ENCODE measurements at places on chromosomes 5 and 9. TPM values are rescaled to one million over a fixed set of nuclear protein-coding genes. Genes with fewer than 3 reads are reported as not detected.

GTF3C5 gene
- 79.6 TPM for total RNA-seq

SLC6A18 gene
- not detected for total RNA-seq

IFNA13 gene
- total RNA-seq: not detected

STC2 gene
- total RNA-seq: 42.2 TPM

PAIP1 gene
- total RNA-seq: 191 TPM

DNA sequence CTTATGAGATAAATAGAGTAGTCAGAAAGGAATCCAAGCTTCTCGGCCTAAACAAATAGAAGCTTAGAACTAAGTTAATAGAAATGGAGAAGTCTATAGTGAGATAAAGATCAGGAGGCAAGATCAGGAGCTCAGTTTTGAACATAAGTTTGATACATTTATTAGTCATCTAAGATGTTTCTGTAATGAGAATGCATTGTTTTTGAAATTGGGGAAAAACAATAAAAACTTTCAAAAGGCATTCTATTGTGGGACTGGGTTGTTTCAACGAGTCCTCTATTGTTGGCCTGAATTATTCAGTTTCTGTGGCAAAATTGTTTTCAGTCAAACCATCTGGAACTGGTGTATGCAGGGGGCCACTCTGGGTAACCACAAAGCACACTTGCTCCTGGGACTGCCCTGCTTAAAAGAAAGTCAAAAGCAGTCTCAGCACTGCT lies 181.0 kb upstream of the CLINT1 start:
- no peaks in the 10 kb centered on the region for H3K27me3 ChIP-seq
- H3K36me3 ChIP-seq: no peaks in the 10 kb centered on the region
- no peaks in the 10 kb centered on the region for H3K4me1 ChIP-seq
- DNase-seq: no peak
- H3K27ac ChIP-seq: no peak overlapping the region

GRCh38 chr9:127182901-127183746 lies 60.7 kb upstream of the ANGPTL2 start:
- no peaks in the 10 kb centered on the region for H3K27me3 ChIP-seq
- H3K36me3 ChIP-seq: no peaks in the 10 kb centered on the region

- H3K36me3 ChIP-seq: no peaks in the 10 kb centered on the region
- H3K27ac ChIP-seq: no peak overlapping the region
- no peaks in the 10 kb centered on the region for H3K27me3 ChIP-seq
- DNase-seq: no peak
Observed at GRCh38 chr5:77973253-77973609, 197.1 kb upstream of the TBCA start.

GRCh38 chr5:173281910-173282309 lies 46.3 kb downstream of the STC2 start:
- DNase-seq: no peak
- H3K27ac ChIP-seq: no peak overlapping the region
- no peaks in the 10 kb centered on the region for H3K36me3 ChIP-seq
- H3K4me3 ChIP-seq: no peak overlapping the region
- 0 out of 2 replicates have a peak, but pooled peaks cover 9% of the 10 kb centered on the region for H3K27me3 ChIP-seq

DNA sequence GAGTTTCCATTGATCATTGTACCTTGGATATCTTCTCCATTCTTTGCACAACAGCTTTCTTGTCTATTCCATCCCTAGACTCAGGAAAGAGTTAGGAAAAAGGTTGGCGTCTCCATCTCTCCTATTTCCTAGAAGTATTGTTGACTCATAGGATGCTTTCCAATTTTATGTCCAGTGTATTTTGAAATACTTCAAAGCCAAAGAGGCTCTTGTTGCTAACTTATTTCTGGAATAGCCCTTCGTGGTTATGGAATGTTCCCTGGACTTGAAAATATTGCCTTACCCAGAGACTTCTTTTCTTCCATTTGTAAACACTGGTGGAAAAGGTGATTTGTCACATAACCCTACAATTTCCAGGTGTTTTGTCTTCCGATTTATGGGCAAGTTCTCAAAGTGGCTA lies 402.3 kb upstream of the ZNF608 start:
- no peak overlapping the region for H3K27ac ChIP-seq
- H3K4me1 ChIP-seq: no peaks in the 10 kb centered on the region
- DNase-seq: no peak
- no peaks in the 10 kb centered on the region for H3K36me3 ChIP-seq
- no peak overlapping the region for H3K4me3 ChIP-seq

DNA sequence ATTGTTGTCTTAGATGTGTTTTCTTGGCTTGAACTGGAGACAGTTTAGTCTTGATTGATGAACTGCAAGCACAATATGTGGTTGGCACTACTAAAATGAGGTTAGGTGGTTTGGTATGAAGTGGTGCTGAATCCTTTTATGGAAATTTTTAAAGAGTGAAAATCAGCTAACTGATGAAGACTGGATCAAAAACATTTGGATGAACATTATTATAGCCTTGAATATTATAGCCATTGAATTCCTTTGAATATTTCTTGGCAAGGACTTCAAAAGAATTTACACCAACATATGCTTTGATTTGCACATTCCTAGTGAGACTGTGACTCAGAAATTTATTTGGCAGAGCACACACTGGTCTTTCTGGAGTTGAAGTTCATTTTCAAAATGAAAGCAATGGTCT lies 318.3 kb downstream of the CHSY3 start:
- no peaks in the 10 kb centered on the region for H3K27me3 ChIP-seq
- DNase-seq: no peak
- no peak overlapping the region for H3K27ac ChIP-seq
- no peaks in the 10 kb centered on the region for H3K36me3 ChIP-seq
- H3K4me1 ChIP-seq: no peaks in the 10 kb centered on the region

- peaks cover 35% of the 10 kb centered on the region for H3K4me1 ChIP-seq
- peak; percentile 85 for DNase-seq
- peak overlapping the region; percentile 74 for H3K4me3 ChIP-seq
Observed at GRCh38 chr5:140041492-140042392, 1.4 kb downstream of the NRG2 start.

DNA sequence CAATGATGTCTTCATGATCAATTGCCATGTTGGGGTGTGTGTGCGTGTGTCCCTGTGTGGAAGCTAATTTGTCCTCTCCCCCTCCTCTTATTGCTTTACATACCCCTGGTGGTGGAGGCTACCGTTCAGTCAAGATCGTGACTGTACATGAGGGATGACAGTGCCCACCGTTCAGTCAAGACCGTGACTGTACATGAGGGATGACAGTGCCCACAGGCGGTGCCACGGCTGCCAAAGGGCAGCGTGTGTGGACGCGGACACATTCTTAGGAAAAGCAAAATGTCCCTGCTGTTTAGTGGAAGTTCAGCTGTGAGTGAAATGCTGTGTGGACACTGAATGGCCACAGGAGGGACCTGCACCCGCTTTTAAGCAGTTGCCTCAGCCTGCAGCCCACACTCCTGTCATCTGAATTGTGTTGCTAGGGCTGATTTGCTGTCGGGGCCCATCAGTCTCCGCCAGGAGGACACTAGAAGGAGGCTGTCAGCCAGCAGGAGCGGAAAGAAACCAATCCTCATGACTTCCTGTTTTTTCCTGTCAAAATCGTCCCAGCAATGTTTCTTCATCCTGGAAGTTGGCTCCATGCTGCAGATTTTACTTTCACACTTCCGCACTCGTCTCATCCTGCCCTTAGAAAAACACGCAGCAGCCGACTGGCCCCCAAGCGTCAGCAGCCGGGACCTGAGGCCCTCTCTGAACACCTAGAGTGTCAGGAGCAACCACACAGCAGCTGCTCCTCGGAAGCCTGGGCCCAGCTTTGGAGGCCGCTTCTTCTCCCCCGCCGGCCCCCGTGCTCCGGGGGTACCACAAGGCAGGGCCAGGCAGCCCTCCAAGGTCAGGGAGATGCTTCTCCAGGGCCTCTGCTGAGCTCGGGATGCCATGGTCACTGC lies 9.1 kb downstream of the OR2V1 start:
- DNase-seq: no peak
- peaks cover 22% of the 10 kb centered on the region for H3K4me1 ChIP-seq
- H3K27ac ChIP-seq: no peak overlapping the region
- H3K36me3 ChIP-seq: no peaks in the 10 kb centered on the region
- no peaks in the 10 kb centered on the region for H3K27me3 ChIP-seq

DNA sequence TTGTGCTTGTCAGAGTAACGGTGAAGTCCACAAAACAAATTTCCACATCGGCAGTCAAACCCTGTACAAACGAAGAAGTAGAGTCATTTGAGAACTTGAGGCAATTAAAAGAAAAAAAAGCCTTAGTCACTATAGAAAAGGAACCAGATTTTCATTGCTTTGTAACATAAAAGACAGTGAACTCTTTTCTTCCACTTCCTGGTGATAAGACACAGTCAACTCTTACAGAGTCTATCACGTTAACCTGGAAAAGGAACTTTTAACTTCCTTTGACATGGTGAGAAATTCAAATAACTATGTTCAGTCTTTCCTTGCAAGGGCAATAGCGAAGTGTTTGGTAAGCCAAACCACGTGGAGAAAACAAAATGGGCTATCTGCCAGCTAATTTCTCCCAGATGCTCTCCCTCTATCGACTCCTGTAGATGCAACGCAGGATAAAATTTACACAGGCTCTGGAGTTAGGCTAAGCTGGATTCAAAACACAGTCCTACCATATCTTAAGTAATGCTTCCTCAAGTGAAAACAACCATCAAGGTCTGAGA lies 8.9 kb downstream of the ZFAND5 start:
- no peak for DNase-seq
- H3K4me1 ChIP-seq: peaks cover 49% of the 10 kb centered on the region
- no peaks in the 10 kb centered on the region for H3K27me3 ChIP-seq
- no peak overlapping the region for H3K4me3 ChIP-seq
- no peak overlapping the region for H3K27ac ChIP-seq

DNA sequence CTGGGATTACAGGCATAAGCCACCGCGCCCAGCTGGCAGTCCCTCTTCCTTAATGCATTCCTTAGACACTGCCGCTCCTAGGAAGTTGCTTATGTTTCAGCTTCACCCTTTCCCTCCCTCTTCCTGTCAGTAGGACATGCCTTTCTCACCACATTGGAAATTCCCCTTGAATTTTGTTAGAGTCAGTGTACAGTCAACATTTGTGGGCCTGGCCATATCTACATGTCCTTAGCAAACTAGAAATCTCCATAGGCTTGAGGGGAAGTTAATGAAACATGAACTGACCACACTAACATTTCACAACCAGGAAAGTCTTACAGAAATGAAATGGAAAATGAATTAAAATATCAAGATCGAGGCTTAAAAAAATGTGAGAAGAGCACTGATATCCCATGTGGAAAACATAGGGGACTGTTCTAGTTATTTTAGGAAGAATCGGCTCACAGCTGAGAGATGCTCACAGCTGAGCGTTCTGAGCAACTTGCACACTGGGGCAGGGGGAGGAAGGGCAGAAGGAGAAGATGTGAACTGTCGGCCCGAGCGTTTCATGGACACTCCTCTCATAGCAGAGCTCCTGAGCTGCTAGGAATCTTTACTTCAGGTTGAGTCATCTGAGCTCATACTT lies 21.1 kb upstream of the LVRN start:
- peak; percentile 11 for DNase-seq
- no peak overlapping the region for H3K27ac ChIP-seq
- H3K4me3 ChIP-seq: no peak overlapping the region
- H3K4me1 ChIP-seq: no peaks in the 10 kb centered on the region
- H3K36me3 ChIP-seq: no peaks in the 10 kb centered on the region
- no peaks in the 10 kb centered on the region for H3K27me3 ChIP-seq

- no peaks in the 10 kb centered on the region for H3K27me3 ChIP-seq
- H3K4me3 ChIP-seq: no peak overlapping the region
- DNase-seq: no peak
- no peaks in the 10 kb centered on the region for H3K4me1 ChIP-seq
- no peak overlapping the region for H3K27ac ChIP-seq
- no peaks in the 10 kb centered on the region for H3K36me3 ChIP-seq
Observed at GRCh38 chr5:131068893-131069643, 96.0 kb downstream of the HINT1 start.

DNA sequence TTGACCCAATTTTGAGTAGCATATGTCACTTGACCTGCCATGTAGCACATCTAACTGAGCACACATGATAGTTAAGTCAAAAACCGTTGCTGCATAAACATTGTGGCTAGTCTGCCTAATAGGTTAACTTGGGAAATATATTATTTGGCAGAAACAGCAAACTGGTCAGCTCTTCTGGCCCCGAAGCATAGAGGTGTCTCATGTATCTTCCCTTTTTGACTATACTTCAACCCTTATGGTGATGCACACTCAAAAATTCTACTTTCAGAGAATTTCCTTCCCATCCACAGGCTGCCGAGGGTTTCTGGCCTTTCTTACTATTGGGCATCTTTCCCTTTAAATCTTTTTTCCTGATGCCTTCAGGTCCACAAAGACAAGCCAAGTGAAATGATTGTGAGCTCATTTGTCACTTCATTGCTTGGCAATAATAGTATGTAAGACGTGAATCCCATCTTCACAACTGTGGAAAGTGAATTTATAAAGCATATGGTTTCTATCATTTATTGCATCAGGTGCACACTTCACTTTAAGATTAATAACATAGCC lies 41.2 kb downstream of the MOCS2 start:
- peaks cover 56% of the 10 kb centered on the region for H3K36me3 ChIP-seq
- H3K4me1 ChIP-seq: no peaks in the 10 kb centered on the region
- H3K27me3 ChIP-seq: no peaks in the 10 kb centered on the region
- H3K4me3 ChIP-seq: no peak overlapping the region
- no peak overlapping the region for H3K27ac ChIP-seq

- no peaks in the 10 kb centered on the region for H3K36me3 ChIP-seq
- H3K4me1 ChIP-seq: 0 out of 2 replicates have a peak, but pooled peaks cover 2% of the 10 kb centered on the region
- DNase-seq: no peak
- no peak overlapping the region for H3K27ac ChIP-seq
- H3K27me3 ChIP-seq: no peaks in the 10 kb centered on the region
Observed at GRCh38 chr9:90778746-90779145, 22.9 kb upstream of the SYK start.

- DNase-seq: no peak
- no peak overlapping the region for H3K27ac ChIP-seq
- no peak overlapping the region for H3K4me3 ChIP-seq
- no peaks in the 10 kb centered on the region for H3K4me1 ChIP-seq
- H3K36me3 ChIP-seq: no peaks in the 10 kb centered on the region
Observed at GRCh38 chr5:82054004-82054710, 82.3 kb downstream of the ATG10 start.

GRCh38 chr9:15834541-15834940 lies 281.7 kb downstream of the CCDC171 start:
- H3K4me3 ChIP-seq: no peak overlapping the region
- no peak for DNase-seq
- no peak overlapping the region for H3K27ac ChIP-seq
- H3K27me3 ChIP-seq: no peaks in the 10 kb centered on the region
- no peaks in the 10 kb centered on the region for H3K36me3 ChIP-seq
- no peaks in the 10 kb centered on the region for H3K4me1 ChIP-seq

GRCh38 chr9:113269355-113269754 lies 6.0 kb downstream of the CDC26 start:
- no peak overlapping the region for H3K27ac ChIP-seq
- H3K4me1 ChIP-seq: peaks cover 6% of the 10 kb centered on the region
- H3K27me3 ChIP-seq: no peaks in the 10 kb centered on the region
- H3K36me3 ChIP-seq: peaks cover 23% of the 10 kb centered on the region

DNA sequence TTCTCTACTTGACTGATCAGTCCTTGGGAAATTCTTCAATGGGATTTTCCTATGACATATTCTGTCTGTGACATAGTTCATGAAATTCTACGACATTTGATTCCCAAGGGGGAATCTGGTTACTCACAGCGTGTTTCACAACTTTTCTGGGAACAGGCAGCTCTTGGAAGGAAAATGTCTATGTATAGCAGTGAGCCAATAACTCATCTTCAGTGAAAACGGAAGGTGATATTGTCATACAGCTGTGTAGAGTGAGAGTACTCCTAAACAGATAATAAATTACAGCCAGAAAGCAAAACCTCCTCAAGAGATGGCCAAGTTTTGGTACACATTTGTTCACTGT lies 91.4 kb downstream of the C9orf152 start:
- no peaks in the 10 kb centered on the region for H3K36me3 ChIP-seq
- peaks cover 28% of the 10 kb centered on the region for H3K4me1 ChIP-seq
- H3K27me3 ChIP-seq: no peaks in the 10 kb centered on the region
- DNase-seq: peak; percentile 62
- H3K27ac ChIP-seq: peak overlapping the region; percentile 76
